ENCODE measurements at places on chromosomes 11 and 22.

DNA sequence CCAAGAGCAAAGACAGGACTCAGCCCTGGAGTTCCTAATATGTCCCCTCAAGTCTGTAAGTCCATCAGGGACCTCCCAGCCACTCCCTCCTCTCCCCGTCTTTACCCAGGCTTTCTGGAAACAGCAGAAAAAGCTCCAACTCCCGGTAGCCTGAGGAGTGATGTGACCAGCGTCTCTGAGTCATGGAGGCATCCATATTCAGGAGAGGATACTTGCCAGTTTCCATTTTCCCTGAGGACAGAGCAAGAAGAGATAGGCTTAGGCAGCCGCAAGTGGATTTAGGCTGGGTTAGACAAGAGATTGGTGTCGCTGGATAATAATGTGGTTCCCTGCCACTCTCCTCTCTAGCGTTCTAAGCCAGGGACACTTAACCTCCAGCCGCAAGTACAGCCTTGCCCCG, 206.6 kb downstream of the GRIK4 start:
- DNase-seq: no peak

- DNase-seq: no peak
These were observed 1.5 kb downstream of the HIPK3 start for GRCh38 chr11:33258631-33259205.

DNA sequence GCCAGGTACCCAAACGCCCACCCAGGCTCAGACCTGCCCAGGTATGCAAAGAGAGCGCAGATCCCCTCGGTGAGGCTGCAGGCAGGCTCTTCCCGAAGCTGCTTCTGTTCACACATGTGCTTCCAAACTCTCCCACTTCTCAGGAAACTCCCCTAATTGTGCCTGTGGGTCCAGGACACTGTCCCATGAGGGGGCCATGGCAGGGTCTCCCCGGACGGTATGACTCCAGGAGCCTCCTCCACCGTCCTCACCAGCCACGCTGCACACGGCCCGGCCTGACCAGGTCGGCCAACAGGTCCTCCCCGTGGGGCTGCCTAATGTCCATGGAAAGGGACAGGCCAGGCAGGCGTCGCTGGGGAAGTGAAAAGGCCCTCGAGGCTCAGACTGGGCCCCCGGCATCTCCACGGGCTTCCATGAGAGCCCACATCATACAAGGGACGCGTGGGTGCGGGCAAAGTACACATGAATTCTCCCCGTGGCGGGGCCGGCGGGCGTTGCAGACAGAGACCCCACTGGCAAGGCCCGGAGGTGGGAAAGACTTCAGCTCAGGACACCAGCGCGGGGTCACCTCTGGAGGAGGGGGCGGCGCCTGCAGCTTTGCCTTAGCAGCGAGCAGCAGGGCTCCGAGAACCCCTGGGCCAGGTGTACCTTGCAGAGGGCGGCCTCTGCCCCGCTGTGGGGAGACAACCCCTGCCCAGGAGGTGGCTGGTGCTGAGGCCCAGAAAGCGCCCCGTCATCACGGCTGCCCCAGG, 526.1 kb downstream of the BRD1 start:
- DNase-seq: no peak

GRCh38 chr11:124839128-124839971, 25.9 kb upstream of the ROBO3 start:
- DNase-seq: no peak

GRCh38 chr11:82539669-82540068, 194.0 kb downstream of the FAM181B start:
- no peak for DNase-seq

GRCh38 chr11:61328351-61328750, 4.6 kb downstream of the DDB1 start:
- no peak for DNase-seq
